ENCODE measurements at places on chromosomes 5 and 9.
A peak's percentile ranks its signal among the peaks of the same experiment; 100 is the strongest.

- DNase-seq: no peak
Measured at GRCh38 chr9:89376741-89377351, 58.5 kb downstream of the SECISBP2 start.

DNA sequence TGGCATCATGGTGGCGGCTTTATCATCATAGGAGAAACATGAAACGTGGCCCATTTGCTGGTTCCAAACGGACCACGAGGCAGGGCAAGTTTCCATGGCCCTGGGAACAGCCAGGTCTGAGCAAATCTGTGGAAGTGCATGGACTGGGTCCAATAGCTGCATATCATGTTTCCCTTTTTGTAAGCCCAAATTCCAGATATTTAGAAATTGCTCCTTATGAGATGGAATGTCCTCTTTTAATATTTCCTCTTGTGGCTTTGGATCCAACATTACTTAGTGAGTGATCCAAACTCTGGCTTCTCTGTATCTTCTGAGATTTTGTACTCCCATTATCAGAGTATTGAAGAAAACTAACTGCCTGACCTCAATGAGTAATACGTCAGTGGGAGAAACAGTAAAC is 79.8 kb upstream of the FBXL7 start:
- DNase-seq: no peak

GRCh38 chr5:173781816-173782670 is 106.1 kb upstream of the CPEB4 start:
- DNase-seq: peak; percentile 30

- no peak for DNase-seq
Measured at GRCh38 chr9:98331536-98332259, 76.2 kb upstream of the TBC1D2 start.

DNA sequence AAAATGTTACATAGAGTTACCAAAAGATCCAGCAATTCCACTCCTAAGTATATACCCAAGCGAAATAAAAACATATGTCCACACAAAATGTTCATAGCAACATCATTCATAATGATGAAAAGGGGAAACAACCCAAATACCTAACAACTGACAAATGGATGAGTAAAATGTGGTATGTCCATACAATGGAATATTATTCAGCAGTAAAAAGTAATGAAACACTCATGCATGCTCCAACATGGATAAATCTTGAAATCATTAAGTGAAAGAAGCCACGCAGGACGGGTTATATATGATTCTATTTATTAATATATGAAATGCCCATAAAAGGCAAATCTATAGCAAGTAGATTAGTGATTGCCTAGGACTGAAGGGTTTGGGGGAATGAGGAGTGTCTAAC is 6.0 kb downstream of the DENND1A start:
- DNase-seq: no peak

DNA sequence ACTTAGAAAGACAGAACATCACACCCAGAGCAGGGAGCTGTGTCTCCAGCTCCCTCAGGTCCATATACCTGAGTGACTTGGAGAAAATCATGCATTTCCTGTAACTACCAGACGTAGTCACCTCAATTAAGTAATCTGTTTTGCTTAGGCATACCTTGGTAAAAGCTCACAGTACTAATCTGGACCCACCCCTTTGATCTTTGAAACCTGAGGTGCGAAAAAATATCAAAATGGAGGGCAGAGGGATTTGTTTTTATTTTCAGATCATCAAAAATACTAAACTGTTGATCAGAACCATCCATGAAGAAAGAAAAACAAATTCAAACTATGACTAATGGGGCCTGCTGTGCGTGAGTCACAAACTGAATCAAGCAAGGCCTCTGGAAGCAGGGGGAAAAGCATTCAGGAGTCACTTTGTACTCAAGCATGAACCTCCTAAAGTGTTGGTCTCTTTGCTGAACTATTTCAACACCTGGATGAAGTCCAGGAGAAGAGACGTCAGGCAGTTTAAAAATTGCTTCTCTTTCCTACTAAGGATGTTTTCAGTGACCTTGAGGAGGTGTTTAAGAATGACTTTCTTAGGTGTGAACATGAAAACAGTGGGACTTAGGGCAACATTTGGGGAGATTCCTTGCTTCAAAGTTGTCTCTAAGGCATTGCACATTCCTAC is 76.3 kb downstream of the MUSK start:
- DNase-seq: no peak

GRCh38 chr5:122145906-122146305 is 16.6 kb downstream of the ZNF474 start:
- DNase-seq: no peak

DNA sequence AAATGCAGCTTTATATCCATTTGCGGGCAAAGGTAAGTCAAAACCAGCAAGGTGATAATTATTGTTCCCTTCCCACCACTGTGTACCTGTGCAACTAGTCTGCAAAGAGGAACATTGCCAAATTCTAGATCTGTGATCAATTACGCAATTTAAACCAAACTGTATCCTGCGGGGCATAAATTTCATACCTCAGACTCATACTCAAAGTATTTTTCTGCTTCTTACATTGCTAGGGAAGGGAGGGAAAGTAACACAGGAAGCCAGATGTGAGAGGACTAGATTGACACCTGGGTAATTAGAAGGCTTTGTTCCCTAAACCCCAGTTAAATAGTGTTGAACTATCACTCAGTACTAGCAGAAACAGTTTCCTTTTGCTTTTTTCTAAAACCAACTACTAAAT is 240.2 kb upstream of the ZNF608 start:
- no peak for DNase-seq

DNA sequence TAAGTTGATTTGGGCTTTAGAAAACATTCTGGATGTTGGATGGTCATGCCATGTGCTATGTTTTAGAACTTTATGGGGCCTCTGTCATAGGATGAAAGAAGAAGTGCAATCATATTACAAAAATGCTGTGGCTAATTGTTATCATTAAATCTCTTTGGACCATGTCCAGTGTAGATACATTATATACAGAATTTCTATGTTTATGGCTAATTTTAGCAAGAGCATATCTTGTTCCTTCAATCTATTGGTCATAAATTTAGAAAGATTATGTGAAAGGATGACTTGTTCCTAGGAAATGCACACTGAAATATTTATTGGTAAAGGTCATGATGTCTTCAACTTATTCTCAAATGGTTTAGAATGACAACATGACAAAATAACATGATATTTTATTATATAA is 42.4 kb upstream of the ELL2 start:
- no peak for DNase-seq

GRCh38 chr5:44099643-44100042 is 289.6 kb downstream of the FGF10 start:
- DNase-seq: no peak

DNA sequence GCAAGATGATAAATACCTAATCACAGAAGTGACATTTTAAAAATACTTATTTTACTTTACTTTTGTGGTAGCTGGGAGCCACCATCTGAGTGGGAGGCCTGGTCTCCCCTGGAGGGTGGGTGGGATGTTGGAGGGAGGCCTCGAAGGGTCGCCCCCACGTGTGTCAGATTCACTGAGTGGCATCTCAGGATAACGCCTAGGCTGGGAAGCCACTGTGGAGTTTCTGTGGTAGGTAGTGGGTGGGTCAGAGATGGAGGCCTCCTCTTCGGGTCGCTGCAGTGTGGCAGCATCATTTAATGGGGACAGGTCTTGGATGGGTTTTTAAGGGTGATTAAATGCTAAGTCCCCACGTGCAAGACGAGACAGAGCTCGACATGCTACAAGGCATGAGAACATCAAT is 1154.8 kb upstream of the CDH18 start:
- no peak for DNase-seq

DNA sequence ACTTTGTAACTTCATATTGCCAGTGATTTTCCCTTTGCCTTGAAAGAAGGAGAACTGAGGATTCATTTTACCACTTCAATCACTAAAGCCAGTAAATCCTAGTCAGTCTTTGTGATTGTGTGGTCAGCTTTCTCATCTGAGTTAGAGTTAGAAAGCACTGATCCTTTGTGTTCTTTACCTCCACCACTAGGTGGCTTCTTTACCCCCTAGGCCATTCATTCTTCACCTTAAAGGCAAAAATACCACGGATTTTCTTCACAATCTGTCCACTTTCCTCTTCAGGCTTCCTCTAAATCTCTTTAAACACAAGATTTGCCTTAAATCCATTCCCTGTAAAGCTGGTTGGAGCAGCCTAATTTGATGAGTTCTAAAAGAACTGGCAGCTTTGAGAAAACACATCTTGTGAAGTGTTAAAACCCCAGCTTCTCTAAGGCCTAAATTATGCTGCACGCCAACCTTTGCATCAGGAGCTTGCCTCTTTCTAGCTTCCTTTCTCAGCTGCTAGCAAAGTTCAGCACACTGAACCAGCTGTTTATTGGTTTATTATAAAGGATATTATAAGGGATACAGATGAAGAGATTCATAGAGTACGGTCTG is 20.4 kb downstream of the BDP1 start:
- peak; percentile 15 for DNase-seq

- DNase-seq: no peak
Measured at GRCh38 chr5:154318691-154319090, 127.1 kb upstream of the SAP30L start.

DNA sequence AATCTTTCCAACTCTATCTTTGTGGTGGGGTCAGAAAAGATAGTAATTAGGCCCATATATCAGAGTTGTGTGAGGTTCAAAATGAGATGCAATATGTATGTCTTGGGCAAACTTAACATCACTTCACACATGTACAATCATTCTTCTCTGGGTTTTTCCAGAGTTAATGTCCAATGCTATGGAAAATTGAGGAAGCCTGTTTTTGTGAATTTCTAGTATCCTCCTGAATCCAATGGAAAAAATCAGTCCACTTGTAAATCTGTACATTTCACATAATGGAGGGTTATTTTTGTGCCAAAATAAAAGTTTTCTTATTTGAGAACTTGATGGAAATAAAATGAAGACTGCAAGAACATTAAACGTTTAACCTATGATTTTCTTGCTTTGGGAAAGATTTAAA is 155.6 kb upstream of the SEMA6A start:
- no peak for DNase-seq

- DNase-seq: no peak
Measured at GRCh38 chr5:95631255-95631958, 11.5 kb downstream of the GPR150 start.

GRCh38 chr5:543755-544674 is 19.8 kb upstream of the SLC9A3 start:
- no peak for DNase-seq

DNA sequence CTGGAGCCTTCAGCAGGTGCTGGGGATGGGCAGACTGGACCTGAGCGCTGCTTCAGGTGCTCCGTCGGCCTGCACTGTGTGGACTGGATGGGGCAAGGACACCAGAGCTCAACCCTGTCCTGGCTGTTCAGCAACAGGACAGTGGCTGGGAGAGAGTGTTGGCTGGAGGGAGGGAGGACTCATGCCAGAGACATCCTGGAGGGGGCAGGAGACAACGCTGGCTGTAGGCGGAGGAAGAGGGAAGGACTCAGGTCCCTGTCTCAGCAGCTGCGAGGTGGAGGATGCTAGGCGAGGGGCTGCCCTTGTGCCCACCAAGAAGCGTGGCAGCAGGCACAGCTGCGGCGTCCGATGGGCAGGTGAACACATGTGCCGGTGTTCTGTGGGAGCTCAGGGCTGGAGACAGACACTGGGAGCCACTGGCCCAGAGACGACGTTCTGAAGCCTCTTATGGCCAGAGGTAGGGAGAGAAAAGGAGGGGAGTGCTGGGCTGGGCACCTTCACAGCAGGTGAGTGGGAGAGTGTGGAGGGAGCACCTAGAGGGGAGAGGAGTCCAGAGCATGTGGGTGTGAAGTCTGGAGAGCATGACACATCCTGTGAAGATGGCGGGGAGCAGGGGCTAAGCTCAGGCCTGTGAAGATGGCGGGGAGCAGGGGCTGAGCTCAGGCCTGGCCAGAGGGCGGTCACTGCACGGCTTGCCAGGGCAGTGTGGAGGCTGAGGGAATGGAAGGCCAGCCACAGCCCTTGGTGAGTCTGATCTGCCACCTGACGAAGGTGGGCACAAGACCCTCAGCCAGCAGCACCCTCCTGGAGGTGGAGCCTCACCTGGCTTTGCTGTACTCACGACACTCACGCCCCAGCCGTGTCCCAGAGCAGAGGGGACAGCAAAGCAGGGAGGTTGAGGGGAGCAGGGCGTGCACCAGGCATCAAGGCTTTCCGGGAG is 79.1 kb upstream of the FCN1 start:
- DNase-seq: no peak

GRCh38 chr5:171189442-171189841 is 119.6 kb upstream of the TLX3 start:
- no peak for DNase-seq

DNA sequence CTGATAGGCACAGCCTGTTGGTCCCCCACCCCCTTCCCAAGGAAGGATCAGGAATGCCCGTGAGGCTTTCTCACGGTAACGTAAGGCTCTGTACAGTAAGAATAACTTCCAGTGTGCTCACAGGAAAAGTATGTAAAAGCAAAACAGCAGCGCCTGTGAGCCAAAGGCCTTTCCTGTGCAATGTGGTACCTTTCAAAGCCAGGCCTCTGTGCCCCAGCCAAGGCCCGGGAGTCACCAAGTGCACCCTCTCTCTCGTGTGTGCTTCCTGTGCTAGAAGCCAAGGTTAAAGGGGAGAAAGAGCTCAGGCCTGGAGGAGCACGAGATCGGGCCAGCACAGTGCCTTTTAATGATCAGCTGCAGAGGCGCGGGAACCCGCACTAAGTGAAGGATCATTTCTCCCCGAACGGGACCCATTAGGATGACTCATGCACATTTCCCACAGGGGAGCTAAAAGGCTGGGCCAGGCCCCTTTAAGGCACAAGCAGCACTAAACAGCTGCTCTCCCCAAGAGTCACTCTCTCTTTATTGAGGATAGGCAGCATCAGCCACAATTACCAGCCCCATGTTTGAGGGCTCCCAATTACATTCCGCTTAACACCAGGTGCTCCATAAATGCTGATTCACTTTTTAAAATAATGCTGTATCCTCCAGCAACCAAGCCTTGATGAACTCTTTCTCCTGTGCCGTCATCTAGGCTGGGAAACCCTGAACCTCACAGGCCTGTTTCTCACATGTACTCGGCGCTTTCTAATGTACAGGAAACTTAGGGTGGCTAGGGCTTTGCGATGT is 42.8 kb downstream of the SHB start:
- no peak for DNase-seq

DNA sequence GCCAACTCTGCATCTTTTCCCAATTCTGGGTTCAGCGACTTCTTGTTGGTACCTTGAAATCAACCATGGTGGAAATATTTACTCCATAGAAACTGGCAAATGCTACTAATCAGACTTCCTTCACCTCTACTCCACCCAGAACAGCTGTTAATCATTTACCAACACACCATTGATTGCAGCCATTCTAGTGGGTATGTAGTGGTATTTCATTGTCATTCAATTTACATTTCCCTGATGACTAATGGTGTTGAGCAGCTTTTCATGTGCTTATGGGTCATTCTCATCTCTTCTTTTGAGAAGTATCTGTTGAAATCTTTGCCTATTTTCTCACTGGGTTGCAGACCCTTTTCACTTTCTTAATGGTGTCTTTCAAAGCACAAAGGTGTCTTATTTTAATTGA is 122.4 kb upstream of the MSX2 start:
- DNase-seq: no peak

GRCh38 chr5:168159425-168159824 is 132.0 kb upstream of the WWC1 start:
- no peak for DNase-seq

Measured in SHP77 (cell line).